Spinal cord (tissue), 10 donors: ENCODE measurements at places on chromosomes 12 and 14. TPM values are rescaled to one million over a fixed set of nuclear protein-coding genes. Genes with fewer than 3 reads are reported as not detected.
A peak's percentile ranks its signal among the peaks of the same experiment; 100 is the strongest.

Gene KCNH5
- 4.1 TPM for polyA plus RNA-seq

Gene EMP1
- 91.6 TPM for polyA plus RNA-seq

Gene USP44
- polyA plus RNA-seq: 3.2 TPM

Gene A2ML1
- polyA plus RNA-seq: 6.2 TPM

Gene OAS2
- 5.1 TPM for polyA plus RNA-seq

Gene TAMALIN
- polyA plus RNA-seq: 21.5 TPM

Gene HOXC5
- 16.3 TPM for polyA plus RNA-seq

GRCh38 chr12:84585776-84586395 lies 326.7 kb downstream of the SLC6A15 start:
- DNase-seq: no peak

DNA sequence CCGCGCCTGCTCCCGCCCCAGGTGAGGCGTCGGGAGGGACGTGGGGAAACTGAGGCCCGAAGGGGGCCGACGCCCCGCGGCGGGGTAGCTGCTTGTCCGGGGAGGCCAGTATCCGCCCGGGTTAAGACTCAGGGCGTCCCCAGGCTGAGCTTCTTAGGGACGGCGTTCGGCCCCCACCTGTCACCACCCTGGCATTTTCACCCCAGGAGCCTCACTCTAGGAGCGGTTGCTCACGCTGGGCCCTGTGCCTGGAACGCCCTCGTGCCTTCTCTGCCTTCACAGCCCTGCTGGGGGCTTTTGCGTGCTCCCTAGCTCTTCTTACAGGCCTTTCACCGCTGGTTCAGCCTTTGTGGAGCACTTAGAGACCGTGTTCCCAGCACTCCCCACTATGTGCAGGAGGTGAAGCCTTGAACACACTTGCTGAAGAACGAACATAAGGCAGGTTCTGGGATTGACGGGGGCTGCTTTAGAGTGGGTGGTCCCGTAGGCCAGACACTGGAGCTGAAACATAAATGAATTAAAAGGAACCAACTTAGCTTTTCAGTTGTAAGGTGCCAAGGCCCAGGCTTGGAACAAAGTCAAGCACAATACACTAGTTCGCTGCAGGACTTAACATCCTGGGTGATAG lies 601 bp downstream of the ZNF839 start:
- DNase-seq: peak; percentile 56

GRCh38 chr12:50246197-50246865 lies 37.0 kb downstream of the LIMA1 start:
- DNase-seq: no peak

DNA sequence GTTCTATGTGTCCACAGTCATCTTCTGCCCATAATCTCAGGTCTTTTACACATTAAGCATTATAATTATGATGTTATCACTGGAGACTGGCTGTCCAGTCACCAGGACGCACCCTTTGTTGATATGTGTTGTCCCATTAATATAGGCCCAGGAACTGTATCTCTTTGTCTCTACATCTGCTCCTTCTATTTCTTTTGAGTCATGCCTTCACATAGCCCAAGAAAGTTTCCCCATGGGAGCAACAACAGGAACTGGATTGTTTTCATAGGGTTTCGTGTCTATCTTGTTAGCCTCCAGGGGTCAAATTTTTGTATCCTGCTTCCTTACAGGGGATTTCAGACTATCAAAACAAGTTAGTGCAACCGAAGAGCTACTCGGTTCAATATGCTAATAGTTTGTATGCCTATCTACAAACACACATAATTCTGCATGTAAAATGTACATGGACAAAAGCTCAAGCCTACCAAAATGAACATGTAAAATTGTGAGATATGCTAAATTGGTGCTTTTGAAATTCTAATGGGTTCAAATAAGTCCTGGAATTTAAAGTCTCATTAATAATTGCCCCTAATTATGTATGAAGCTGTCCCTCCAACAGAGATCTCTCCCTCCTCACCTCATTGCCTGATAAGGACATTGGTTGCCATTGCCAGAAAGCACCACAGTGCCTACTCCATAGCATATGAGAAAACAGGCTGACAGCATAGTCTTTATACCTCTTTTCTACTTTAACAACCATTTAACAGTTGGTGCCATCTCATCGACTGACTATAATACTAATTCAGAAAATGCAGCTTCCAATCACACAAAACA lies 99.8 kb upstream of the DIO2 start:
- DNase-seq: no peak

DNA sequence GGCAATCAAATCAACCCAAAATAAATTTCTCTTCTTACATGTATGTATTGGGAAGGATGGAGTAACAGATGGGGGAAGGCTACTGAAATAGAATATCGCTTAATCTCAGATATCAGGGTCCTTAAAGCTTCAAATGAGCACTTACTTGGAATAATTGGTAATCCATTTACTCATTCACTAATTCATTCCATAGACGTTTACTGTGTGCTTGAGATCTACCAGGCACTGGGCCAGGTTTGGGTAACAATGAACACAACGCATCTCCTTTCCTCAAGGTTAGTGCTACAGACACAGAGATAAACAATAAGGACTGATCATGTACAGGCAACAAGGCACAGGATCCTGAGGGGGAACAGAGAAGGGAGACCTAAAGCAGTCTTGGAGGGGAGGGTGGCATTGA lies 54.4 kb upstream of the KRR1 start:
- DNase-seq: no peak

- no peak for DNase-seq
Measured at GRCh38 chr14:66443785-66444184, 42.4 kb upstream of the CCDC196 start.

- DNase-seq: peak; percentile 89
Measured at GRCh38 chr12:63151623-63152320, 771 bp upstream of the AVPR1A start.

- DNase-seq: no peak
Measured at GRCh38 chr12:6288235-6288634, 22.2 kb upstream of the PLEKHG6 start.

GRCh38 chr12:113030875-113031525 lies 25.5 kb upstream of the DTX1 start:
- peak; percentile 56 for DNase-seq

- DNase-seq: peak; percentile 96
Measured at GRCh38 chr14:61461808-61462275, 140.5 kb downstream of the PRKCH start.

GRCh38 chr14:31700282-31701074 lies 139.3 kb downstream of the NUBPL start:
- no peak for DNase-seq

DNA sequence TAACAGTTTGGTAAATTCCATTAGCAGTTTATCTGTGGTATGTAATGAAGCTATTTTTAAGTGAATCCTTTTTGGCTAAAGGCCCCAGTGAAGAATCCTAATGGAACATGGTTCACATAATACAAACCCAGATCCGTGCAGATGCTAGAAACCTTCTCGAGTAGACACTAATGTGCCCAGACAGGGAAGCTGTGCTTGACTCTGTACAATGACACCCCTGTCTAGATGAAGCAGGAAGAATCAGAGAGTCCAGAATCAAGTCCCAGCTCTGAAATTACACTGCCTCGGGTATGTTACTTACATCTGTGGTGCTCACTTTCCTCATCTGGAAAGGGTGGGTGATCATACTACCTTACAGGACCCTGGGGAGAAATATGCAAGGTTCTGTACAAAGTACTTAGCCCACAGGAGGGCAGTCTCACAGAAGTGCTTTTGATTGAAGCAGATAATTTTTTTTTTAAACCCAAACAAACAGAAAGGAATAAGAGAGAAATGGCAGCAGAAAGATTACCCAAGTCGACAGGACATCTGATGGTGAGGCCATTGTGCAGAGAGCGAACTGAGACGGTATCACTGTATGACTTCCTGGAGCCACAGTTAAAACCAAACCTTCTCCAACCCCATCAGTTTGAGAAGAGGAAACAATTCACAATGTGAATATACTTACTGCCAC lies 8.5 kb downstream of the CRACR2A start:
- DNase-seq: no peak

GRCh38 chr14:102986810-102987579 lies 64.5 kb downstream of the AMN start:
- DNase-seq: no peak

- no peak for DNase-seq
Measured at GRCh38 chr12:113823016-113823415, 143.1 kb downstream of the RBM19 start.

- DNase-seq: no peak
Measured at GRCh38 chr12:111792155-111792855, 25.6 kb downstream of the ALDH2 start.

DNA sequence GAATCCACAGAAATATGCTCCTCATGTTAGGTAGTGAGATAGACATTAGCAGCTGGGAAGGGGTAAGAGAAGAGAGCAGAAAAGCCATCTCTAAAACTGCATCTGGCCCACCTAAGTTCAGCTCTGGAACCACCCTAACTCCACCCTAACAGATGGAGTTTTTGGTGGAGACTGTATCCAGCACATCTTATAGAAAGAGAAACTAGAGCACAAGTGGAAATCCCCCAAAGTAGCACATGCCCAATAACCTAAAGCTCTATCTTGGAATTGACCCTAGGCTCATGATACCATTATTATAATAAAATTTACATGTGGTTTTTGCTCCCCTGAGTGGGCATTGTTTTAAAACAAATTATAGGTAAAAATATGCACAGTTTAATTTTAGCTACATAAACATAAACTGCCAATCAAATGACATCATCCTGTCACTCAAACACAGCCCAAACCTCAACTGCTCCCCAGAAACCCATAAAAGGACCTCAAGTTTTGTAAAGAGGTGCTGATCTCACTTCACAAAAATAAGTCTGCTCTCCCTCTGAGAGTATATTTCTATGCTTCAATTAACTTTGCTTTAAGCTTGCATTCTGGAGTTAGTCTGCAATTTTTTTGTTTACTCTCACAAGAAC lies 206.4 kb downstream of the PIK3C2G start:
- DNase-seq: no peak

DNA sequence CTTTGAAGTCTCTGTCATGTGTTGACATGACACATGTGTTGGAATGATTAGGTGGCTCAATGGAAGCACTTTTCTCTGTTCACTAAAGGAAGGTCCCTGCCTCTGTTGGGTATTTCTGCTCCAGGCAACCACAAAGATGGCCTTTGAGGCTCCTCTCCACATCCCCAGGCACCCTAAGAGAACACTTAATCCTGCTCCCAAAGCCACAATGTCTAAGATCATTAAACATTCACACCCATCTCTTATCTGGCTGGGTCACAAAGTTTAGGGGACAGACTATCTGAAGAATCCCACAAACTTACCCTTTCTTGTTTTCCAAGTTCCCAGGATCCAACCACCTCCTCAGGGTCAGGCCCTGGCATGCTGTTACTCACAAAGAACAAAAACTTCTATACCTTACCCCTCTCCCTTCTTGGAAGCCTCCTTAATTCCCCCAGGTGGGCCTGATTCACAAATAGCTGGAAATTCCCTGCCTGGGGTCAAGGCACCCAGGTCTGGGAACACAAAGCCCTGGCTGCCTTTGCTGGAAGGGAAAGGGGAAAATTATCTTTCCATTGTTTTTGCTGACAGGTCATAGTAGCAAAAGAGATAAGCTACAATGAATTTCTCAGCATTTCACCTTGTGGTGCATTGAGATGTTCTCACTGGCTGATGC lies 333.7 kb downstream of the PCNX1 start:
- no peak for DNase-seq

DNA sequence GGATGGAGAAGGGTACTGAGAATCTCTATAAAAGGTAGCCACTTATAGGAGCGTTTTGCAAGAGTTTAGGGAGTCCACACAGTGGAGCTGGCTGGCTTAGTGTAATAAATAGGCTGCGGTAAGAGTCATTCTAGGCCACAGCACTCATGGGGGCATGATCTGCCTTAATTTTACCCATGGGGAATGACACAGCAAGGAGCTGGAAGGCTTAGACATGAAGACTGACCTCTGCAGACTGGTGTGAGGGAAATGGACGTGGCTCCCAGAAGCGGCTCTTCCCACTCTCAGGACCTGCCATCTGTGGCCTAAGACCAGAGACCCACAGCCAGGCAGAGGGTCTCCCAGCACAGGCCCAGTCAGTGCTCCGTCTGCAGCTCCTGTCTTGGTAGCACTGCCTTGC lies 173.3 kb downstream of the PPM1H start:
- DNase-seq: no peak

GRCh38 chr12:100435957-100436356 lies 37.7 kb upstream of the NR1H4 start:
- no peak for DNase-seq

GRCh38 chr12:62247281-62248045 lies 12.7 kb upstream of the USP15 start:
- DNase-seq: no peak

- DNase-seq: no peak
Measured at GRCh38 chr12:27711967-27712366, 1.3 kb downstream of the MRPS35 start.

- DNase-seq: no peak
Measured at GRCh38 chr12:92044435-92044834, 101.2 kb downstream of the BTG1 start.

DNA sequence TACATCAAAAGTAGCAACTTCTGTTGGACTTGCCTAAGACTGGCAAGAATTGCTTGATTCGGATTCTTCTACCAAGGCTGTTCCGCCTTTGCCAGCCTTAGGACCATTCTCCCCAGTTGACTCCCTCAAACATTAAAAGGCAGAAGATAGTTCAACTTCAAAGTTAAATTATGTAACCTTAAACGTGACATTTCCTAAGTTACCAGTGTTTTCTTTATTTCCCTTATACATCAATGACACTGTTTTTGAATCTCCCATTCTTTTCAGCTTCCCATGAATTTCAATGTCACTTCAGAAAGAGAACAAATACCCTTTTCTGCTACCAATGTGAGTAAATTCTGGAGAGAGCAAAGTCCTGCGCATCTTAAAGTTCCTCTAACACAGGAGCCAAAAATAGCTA lies 25.2 kb downstream of the CAPRIN2 start:
- DNase-seq: no peak

GRCh38 chr12:75196865-75197264 lies 12.8 kb downstream of the KCNC2 start:
- DNase-seq: no peak

DNA sequence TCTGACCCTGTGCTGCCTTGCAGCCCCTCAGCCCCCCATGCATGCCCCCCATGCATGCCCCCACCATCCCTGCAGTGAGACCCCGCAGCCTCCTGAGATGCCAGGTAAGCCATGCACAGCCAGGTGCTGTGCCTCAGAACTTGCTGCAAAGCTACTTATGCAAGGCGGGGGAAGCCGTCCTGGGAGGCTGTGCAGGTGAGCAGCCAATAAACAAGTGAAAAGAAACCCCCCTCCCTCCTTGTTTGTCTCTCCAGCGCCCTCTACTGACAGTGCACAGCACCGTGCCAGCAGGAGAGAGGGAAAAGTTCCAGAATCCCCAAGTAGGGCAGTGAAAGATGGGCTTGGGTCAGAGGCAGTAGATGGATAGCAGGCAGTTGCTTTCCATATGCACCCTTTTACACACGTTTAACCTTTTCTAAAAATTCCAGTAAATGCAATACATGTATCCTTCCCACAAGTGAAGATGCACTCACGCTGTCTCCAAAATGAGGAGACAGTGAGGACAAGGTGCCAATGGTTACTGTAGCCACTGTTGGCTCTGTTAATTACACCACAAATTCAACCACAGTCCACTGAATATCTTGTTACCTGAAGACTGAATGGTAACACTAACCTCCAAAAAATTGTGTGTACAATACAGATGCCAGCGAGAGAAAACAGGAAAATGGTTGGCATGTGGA lies 18.0 kb downstream of the TNFAIP2 start:
- DNase-seq: no peak

- no peak for DNase-seq
Measured at GRCh38 chr14:98651037-98651436, 621.0 kb downstream of the BCL11B start.
